Keratinocyte (primary cell): ENCODE measurements at places on chromosomes 2 and 18.
A peak's percentile ranks its signal among the peaks of the same experiment; 100 is the strongest.

- H3K4me1 ChIP-seq: peaks cover 4% of the 10 kb centered on the region
- H3K27me3 ChIP-seq: no peaks in the 10 kb centered on the region
- DNase-seq: no peak
- no peak overlapping the region for H3K4me3 ChIP-seq
These were observed 151.6 kb downstream of the DTNB start for GRCh38 chr2:25521665-25522387.

DNA sequence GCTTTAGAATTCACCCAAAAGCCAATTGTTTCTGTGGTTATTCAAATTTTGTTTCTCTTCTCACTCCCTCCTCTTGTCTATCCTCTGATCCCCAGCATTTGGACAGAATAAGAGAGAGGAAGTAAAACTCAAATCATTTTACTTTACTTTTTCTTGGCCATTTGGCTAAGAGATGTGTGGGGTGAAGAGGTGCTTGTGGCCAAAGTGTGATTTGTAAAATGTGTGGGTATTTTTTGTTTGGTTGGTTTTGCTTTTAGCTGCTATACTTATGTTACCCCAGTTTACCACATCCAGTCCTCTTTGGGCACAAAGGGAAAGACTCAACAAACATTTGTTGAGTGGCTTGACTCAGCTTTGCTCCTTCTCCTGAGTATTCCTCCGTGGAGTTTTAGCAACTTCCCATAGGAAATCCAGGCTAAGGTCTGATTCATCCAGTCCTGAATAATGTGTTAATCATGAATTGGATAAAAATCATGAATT is 109.1 kb upstream of the CYP1B1 start:
- no peak overlapping the region for H3K27ac ChIP-seq
- H3K27me3 ChIP-seq: no peaks in the 10 kb centered on the region
- H3K36me3 ChIP-seq: no peaks in the 10 kb centered on the region
- H3K4me1 ChIP-seq: peaks cover 2% of the 10 kb centered on the region
- H3K4me3 ChIP-seq: no peak overlapping the region
- no peak for DNase-seq

GRCh38 chr2:45072064-45072861 is 63.0 kb upstream of the SIX2 start:
- peaks cover 34% of the 10 kb centered on the region for H3K27me3 ChIP-seq
- H3K36me3 ChIP-seq: no peaks in the 10 kb centered on the region
- H3K27ac ChIP-seq: no peak overlapping the region
- DNase-seq: no peak
- H3K4me1 ChIP-seq: no peaks in the 10 kb centered on the region
- no peak overlapping the region for H3K4me3 ChIP-seq

DNA sequence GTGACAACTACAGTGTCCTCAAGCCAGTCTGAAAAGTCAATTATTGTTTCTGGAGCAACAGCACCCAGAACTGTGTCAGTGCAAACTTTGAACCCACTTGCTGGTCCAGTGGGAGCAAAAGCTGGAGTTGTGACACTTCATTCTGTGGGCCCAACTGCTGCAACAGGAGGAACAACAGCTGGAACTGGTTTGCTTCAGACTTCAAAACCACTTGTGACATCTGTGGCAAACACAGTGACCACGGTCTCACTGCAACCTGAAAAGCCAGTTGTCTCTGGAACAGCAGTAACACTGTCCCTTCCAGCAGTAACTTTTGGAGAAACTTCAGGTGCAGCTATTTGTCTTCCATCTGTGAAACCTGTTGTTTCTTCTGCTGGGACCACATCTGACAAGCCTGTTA is 59.8 kb downstream of the TAF4B start:
- no peaks in the 10 kb centered on the region for H3K27me3 ChIP-seq
- H3K4me1 ChIP-seq: no peaks in the 10 kb centered on the region
- no peak overlapping the region for H3K4me3 ChIP-seq
- peaks cover 1% of the 10 kb centered on the region for H3K36me3 ChIP-seq

- H3K27me3 ChIP-seq: peaks cover 15% of the 10 kb centered on the region
- DNase-seq: no peak
- no peak overlapping the region for H3K4me3 ChIP-seq
- H3K27ac ChIP-seq: no peak overlapping the region
These were observed 244.9 kb upstream of the RAB12 start for GRCh38 chr18:8364385-8364784.

- DNase-seq: no peak
- no peak overlapping the region for H3K27ac ChIP-seq
- no peaks in the 10 kb centered on the region for H3K4me1 ChIP-seq
These were observed 112.1 kb downstream of the LTBP1 start for GRCh38 chr2:33058716-33059470.

- no peak overlapping the region for H3K27ac ChIP-seq
- H3K36me3 ChIP-seq: peaks cover 8% of the 10 kb centered on the region
- H3K4me3 ChIP-seq: no peak overlapping the region
- no peaks in the 10 kb centered on the region for H3K27me3 ChIP-seq
- DNase-seq: no peak
These were observed 9.4 kb downstream of the C2orf42 start for GRCh38 chr2:70181363-70181956.

DNA sequence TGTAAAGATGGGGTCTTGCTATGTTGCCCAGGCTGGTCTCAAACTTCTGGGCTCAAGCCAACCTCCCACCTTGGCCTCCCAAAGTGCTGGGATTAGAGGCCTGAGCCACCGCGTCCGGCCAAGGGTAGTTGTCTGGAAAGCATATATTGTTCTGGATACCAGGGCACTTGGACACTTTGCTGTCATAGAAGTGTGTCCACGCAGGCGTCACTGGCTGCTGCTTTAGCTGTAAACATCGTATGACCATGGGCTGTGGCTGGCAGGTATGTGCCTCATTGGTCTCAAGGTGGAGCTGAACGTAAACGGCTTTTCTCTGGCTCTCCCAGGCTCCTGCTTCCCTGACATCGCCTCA is 3.2 kb upstream of the GPR35 start:
- no peaks in the 10 kb centered on the region for H3K36me3 ChIP-seq
- H3K27me3 ChIP-seq: no peaks in the 10 kb centered on the region
- no peak overlapping the region for H3K4me3 ChIP-seq
- no peaks in the 10 kb centered on the region for H3K4me1 ChIP-seq

- no peaks in the 10 kb centered on the region for H3K36me3 ChIP-seq
- H3K4me3 ChIP-seq: no peak overlapping the region
- H3K4me1 ChIP-seq: peaks cover 3% of the 10 kb centered on the region
- no peak overlapping the region for H3K27ac ChIP-seq
- DNase-seq: no peak
These were observed 26.7 kb upstream of the SMIM21 start for GRCh38 chr18:75454022-75454795.

- no peaks in the 10 kb centered on the region for H3K36me3 ChIP-seq
- H3K4me1 ChIP-seq: peaks cover 10% of the 10 kb centered on the region
- no peak overlapping the region for H3K4me3 ChIP-seq
- no peaks in the 10 kb centered on the region for H3K27me3 ChIP-seq
These were observed 51.3 kb upstream of the SLC1A4 start for GRCh38 chr2:64937687-64938491.

DNA sequence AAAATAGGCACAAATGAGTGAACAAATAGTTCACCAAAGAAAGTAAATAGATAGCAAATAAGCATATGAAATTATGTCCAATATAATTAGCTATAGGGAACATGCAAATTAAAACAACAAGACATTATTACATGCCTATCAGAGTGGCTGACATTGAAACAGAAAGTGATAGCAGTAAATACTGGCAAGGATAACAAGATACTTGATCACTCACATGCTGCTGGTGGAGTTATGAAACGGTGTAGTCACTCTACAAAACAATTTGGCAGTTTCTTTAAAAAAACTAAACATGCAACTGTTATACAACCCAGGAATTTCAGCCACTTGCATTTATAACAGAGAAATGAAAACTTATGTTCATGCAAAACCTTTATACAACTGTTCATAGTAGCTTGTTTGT is 439.2 kb upstream of the ACVR2A start:
- no peaks in the 10 kb centered on the region for H3K4me1 ChIP-seq
- H3K36me3 ChIP-seq: no peaks in the 10 kb centered on the region
- H3K27ac ChIP-seq: no peak overlapping the region
- DNase-seq: no peak

GRCh38 chr2:85133751-85134254 is 611 bp downstream of the TCF7L1 start:
- peaks cover 13% of the 10 kb centered on the region for H3K27me3 ChIP-seq
- no peak for DNase-seq
- no peak overlapping the region for H3K27ac ChIP-seq
- H3K4me1 ChIP-seq: peaks cover 8% of the 10 kb centered on the region
- H3K4me3 ChIP-seq: peak overlapping the region; percentile 61

- H3K4me1 ChIP-seq: peaks cover 18% of the 10 kb centered on the region
- H3K36me3 ChIP-seq: no peaks in the 10 kb centered on the region
- no peak for DNase-seq
- H3K27me3 ChIP-seq: peaks cover 14% of the 10 kb centered on the region
- H3K4me3 ChIP-seq: no peak overlapping the region
These were observed 122.7 kb downstream of the TWIST2 start for GRCh38 chr2:238970553-238971081.

DNA sequence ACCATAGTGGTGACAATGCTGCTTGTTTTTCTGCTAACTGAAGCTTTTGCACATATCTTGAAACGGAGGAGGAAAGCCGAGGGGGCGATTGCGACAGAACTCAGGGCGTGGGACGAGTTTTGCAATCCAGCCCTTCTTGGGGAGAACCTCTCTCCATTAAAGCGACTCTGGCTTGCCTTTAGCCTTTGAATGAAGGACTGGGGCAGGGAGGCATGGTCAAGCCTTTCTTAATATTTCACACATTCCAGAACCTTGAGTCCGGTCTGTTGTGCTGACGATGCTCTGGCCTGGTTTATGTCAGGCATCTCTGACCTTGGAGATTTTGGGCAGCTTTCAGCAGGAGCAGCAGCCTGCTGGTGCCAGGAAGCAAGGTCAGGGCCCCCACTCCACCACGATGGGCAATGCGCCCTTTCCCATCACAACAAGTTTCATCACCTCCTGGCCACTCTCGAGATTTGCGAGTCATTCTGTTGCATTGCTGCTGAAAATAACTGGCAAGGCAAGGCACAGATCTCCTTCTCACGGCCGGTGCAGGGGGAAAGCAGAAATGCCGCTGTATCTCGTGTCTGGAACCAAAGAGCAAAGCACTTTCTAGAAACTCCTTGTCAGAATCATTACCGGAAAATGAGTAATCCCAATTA is 10.8 kb downstream of the EMILIN2 start:
- no peak overlapping the region for H3K4me3 ChIP-seq
- H3K36me3 ChIP-seq: no peaks in the 10 kb centered on the region
- no peak for DNase-seq
- peaks cover 14% of the 10 kb centered on the region for H3K27me3 ChIP-seq
- no peak overlapping the region for H3K27ac ChIP-seq

DNA sequence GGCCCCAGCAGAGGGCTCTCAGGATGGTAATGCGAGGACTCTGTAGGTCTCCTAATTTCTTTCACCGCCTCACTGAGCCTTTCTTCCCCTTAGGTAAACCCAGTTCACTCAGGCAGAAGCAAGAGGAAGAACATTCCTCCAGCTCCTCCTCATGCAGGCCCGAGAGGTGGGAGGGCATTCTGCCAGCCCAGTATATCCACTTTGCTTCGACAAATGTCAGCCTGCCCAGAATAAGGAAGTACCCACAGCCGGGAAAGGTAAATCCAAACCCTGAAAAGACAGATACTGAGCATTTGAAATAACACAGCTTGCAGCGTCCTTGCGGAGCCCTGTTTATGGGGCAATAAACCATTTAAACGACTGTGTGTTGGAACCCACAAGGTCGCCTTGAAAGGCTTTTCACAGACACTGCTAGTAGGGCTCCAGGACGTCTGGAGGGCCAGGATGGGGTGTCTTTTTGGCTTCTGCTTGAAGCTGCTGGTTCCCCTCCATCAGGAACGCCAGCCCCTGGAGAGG is 63.0 kb upstream of the STPG4 start:
- no peaks in the 10 kb centered on the region for H3K4me1 ChIP-seq
- no peaks in the 10 kb centered on the region for H3K36me3 ChIP-seq
- no peak overlapping the region for H3K4me3 ChIP-seq
- no peak for DNase-seq
- H3K27me3 ChIP-seq: peaks cover 4% of the 10 kb centered on the region

GRCh38 chr2:3368261-3368722 is 9.3 kb downstream of the EIPR1 start:
- H3K27ac ChIP-seq: no peak overlapping the region
- no peaks in the 10 kb centered on the region for H3K4me1 ChIP-seq
- no peak for DNase-seq
- no peaks in the 10 kb centered on the region for H3K36me3 ChIP-seq
- H3K27me3 ChIP-seq: no peaks in the 10 kb centered on the region

DNA sequence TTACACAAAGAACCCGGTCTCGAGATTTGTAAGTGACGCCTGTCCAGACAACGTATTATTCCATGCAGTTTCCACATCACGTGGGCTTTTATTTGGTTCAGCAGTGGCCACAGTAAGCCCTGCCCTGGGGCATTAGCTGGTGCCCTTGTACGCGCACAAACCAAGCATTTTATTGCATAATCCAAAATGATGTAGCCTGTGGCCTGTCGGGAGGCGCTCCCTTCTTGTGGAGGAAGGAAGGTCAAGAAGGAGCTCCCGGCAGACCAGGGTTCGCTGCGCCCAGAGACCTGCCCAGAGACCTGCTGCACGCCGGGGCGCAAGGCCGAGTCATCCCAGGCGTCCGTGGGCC is 179.6 kb upstream of the ALKAL2 start:
- H3K27me3 ChIP-seq: peaks cover 17% of the 10 kb centered on the region
- H3K4me3 ChIP-seq: no peak overlapping the region
- no peak for DNase-seq
- H3K36me3 ChIP-seq: no peaks in the 10 kb centered on the region

DNA sequence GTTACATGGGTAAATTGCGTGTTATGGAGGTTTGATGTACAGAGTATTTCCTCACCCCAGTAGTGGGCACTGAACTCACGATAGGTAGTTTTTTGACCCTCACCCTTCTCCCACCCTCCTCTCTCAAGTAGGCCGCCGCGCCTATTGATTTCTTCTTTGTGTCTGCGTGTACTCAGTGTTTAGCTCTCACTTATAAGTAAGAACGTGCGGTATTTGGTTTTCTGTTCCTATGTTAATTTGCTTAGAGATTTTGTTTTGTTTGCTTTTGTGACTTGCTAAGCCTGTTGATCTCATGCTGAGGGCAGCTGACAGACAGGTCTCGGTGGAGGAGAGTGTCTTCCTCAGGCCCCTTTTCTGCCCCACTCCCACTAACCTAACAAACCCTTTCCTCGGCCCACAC is 36.2 kb downstream of the ACOXL start:
- no peak overlapping the region for H3K4me3 ChIP-seq
- peaks cover 7% of the 10 kb centered on the region for H3K27me3 ChIP-seq
- H3K36me3 ChIP-seq: no peaks in the 10 kb centered on the region
- H3K27ac ChIP-seq: no peak overlapping the region

DNA sequence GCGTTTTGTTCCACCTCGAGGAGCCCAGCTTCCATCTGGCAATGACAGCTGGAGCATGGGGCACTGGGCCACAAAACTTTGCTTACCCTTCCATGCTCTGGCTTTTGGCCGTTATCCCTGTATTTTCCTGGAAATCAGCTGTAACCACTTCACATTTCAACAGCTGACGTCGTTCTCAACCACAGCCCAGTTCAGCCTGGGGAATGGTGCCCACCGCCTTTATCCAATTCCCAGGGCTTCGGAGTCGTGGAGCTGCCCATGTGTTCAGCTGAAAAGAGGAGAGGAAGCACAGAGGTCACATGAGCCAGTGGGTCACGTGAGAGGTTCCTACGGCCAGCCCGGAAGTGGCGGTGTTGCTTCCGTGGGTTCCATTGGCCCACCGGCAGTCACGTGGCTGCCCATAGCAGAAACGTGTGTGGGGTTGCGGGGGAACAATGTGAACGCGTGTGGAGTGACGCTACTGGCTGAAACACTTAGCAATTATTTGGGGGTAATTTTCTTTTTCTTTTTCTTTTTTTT is 16.7 kb upstream of the EDAR start:
- peaks cover 6% of the 10 kb centered on the region for H3K4me1 ChIP-seq
- H3K27ac ChIP-seq: no peak overlapping the region
- no peaks in the 10 kb centered on the region for H3K36me3 ChIP-seq
- H3K4me3 ChIP-seq: no peak overlapping the region

- no peak for DNase-seq
- no peaks in the 10 kb centered on the region for H3K36me3 ChIP-seq
- H3K4me3 ChIP-seq: no peak overlapping the region
- H3K4me1 ChIP-seq: peaks cover 9% of the 10 kb centered on the region
These were observed 1.9 kb upstream of the NT5DC4 start for GRCh38 chr2:112718863-112719370.
